ENCODE measurements at places on chromosomes 2 and 18.

DNA sequence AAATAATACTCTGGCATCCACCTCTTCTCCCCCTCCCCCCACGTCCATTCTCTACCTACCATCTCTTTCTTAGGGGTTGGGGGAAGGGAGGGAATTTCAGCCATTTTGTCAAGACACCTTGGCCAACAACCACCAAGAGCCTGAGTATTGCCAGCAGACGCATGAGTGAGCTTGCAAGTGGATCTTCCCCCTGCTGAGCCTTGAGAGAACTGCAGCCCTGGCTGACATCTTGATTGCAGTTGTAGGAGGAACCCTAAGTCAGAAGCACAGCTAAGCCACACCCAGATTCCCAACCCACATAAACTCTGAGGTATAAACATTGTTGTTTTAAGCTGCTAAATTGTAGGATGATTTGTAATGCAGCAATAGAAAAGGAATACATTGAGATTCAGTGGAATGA, 165.6 kb downstream of the TMEFF2 start:
- DNase-seq: no peak

DNA sequence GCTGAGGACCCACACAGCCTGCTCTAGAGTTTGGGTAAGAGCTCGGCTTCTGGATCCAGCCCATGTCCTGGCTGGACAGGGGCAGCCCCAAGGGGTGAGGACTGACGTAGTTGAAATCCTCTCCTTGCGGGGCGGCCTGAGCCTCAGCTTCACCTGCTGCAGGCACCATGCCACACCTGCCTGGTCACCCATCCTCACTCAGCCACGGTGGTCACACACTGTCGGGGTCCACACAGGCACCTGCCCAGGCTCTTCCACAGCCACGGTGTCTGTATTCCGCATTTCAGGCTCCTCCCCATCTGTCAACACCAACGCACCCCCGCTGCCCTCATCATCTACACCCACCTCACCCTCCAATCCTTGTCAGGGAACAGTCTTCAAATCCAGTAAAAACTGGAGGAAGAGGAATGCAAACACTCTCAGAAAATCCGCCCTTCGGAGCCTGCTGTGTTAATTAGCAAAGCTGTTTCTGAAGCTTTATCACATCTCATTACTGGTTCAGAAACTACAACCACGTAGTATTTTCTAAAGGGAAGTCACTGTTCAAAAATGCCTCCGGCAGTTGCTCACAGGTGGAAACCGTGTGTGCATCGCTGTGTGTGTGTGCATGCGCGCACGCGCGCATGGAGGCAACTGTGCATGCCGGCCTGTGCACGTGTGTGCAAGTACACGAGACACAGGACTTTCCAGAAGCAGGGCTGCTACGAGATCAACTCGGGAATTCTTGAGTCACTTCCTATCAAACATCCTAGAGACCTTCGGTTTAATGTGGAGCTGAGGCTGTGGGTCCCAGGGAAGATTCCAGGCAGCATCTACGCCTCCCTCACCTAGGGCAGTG, 38.2 kb downstream of the SLC66A2 start:
- DNase-seq: no peak

GRCh38 chr18:62183578-62184195, 3.2 kb downstream of the PIGN start:
- DNase-seq: no peak

DNA sequence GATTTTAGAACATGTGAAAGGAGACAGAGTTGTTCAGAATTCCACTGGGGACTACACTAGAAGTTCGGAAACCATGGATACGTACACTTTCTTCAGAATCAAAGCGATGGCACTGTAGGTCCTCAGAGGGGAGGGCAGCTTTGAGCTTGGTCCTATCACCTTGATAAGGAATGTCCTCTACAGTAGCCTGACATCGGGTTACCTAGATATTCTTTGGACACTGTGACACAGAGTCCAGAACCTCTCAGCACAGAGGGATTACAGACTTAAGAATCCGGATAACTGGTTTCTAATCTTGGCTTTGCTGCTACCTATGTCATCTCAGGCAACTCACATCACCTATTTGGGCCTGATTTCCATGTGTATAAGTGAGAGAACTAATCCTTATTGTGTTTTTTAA, 14.0 kb downstream of the LBH start:
- DNase-seq: no peak

- no peak for DNase-seq
Measured at GRCh38 chr2:42199626-42200025, 30.5 kb downstream of the EML4 start.

- DNase-seq: no peak
Measured at GRCh38 chr2:27162151-27163121, 13.6 kb downstream of the TCF23 start.

GRCh38 chr2:80340022-80340421, 35.5 kb upstream of the LRRTM1 start:
- DNase-seq: no peak

DNA sequence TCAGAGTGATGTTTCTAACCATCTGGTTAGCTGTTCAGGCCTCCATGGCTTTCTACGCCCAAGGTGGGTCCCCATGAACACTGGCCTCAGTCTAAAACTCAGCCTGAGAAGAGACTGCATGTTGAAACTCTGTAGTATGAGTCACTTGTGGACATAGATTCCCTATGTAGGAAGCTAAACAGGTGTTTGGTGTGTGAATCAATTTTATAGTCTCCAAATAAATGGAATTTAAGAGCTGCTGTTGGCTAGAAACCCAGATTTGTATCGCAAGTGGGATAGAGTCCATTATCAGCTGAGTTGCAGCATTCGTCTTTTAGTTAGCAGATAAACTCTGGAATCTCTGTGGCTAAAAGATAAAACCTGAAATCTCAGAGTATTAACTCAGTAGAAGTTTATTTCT, 131.4 kb downstream of the KCNS3 start:
- no peak for DNase-seq

All from activated gamma-delta T cell (primary cell).